ENCODE measurements at places on chromosomes 6 and 20.
A peak's percentile ranks its signal among the peaks of the same experiment; 100 is the strongest.

DNA sequence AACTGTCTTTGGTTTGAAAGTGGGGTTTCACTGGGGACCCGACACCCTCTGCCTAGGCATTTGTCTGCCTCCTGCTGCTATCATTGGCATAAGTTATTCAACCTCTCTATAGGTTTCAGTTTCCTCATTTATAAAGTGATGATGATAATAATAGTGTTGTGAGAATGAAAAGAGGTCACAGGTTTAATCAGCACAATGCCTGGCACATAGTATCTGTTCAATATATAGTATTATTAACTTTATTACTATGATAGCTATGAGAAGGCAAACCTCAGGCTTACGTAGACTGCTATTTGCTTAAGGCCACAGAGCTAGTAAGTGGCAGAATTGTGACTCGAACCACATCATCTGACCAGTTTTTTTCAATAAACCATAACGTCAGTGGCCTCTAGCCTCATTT is 256.8 kb downstream of the CDKAL1 start:
- DNase-seq: no peak

DNA sequence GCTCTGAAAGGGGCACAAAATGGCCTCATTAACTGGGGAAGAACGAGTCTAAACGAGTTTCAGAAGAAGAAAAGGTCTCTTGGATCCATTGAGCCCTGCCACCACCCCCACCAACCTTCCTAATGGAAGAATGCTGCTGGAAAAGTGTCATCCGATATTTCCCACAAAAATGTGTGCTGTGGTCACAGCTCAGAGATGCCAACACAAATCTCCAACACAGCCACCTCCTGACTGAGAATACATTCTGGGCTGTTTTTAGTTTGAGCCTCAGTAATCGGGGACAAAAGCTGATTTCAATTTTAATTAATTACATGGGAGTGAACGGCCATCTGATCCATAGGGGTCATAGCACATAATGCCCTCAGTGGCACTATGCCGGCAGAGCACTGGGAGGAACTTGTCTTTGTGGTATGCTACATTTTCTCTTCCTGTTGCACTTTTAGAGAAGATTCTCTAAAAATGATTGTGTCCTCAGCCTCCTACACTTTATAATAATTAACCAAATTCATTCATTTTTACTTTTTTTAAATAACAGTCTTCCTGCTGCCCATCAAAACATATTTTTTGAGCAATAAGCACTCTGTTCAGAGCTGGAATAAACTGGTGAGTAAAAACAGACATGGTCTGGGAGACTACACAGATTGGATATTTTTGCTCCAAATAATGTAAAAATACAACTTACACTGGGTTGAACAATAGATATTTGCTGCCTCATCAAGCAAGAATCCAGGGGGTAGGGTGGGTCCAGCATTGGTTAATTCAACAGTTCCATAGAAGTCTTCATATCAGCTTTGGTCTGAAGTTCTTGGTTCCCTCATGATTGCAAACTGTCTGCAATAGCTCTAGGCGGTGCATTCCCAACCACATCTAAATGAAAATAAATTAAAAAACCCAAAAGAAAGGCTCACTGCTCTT is 143.6 kb upstream of the TMEM170B start:
- DNase-seq: no peak

GRCh38 chr6:50818673-50819072 is at the start of gene TFAP2B:
Gene TFAP2B (plus strand): TSS chr6:50818871. CDS start chr6:50818892, 21 bp downstream.
- peak; percentile 82 for DNase-seq

- peak; percentile 72 for DNase-seq
These were observed 8.5 kb upstream of the MCM3 start for GRCh38 chr6:52293067-52293466.

DNA sequence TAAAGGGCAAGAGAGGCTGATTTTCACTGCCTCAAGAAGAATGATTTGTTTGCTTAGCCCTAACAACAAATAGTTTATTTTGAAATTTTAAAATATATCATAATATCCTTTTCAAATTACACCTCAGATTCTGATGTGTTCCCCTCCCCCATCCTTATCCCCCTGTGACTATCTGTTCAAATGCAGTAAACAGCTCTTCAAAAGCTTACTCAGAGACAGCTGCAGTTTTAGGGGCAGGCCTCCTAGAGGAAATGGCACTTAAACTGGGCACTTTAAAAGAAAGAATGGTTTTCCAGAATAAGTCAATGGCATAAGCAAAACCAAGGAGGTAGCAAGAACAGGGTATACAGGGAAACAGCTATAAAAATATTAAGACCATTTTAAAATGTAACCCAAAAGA is 118.6 kb upstream of the UST start:
- no peak for DNase-seq

- DNase-seq: no peak
These were observed 96.3 kb upstream of the NEDD9 start for GRCh38 chr6:11328613-11329247.

- DNase-seq: peak; percentile 20
These were observed 598 bp downstream of the HLA-B start for GRCh38 chr6:31356216-31356945.

DNA sequence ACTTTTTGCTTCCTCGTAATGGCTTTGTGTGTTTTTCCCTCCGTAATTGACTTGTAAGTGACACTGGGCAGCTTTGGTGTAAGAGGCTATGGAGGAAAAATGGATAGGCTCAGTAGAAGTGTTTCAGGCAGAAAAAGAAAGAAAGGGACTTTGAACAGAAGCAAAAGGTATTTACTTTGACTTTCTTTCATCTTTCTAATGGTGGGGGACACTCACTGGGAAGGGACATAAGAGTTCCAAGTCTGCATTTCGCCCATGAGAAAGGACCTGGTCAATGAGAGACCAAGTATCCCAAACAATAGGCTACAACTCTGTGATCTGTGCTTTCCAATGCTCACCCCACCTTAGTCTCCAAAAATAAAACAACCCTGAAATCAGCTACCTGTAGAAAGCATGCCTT is 41.6 kb downstream of the NOX3 start:
- no peak for DNase-seq

- no peak for DNase-seq
These were observed 130.3 kb downstream of the OPRM1 start for GRCh38 chr6:154169193-154169847.

GRCh38 chr6:37607944-37608343 is 89.7 kb downstream of the MDGA1 start:
- DNase-seq: peak; percentile 46

DNA sequence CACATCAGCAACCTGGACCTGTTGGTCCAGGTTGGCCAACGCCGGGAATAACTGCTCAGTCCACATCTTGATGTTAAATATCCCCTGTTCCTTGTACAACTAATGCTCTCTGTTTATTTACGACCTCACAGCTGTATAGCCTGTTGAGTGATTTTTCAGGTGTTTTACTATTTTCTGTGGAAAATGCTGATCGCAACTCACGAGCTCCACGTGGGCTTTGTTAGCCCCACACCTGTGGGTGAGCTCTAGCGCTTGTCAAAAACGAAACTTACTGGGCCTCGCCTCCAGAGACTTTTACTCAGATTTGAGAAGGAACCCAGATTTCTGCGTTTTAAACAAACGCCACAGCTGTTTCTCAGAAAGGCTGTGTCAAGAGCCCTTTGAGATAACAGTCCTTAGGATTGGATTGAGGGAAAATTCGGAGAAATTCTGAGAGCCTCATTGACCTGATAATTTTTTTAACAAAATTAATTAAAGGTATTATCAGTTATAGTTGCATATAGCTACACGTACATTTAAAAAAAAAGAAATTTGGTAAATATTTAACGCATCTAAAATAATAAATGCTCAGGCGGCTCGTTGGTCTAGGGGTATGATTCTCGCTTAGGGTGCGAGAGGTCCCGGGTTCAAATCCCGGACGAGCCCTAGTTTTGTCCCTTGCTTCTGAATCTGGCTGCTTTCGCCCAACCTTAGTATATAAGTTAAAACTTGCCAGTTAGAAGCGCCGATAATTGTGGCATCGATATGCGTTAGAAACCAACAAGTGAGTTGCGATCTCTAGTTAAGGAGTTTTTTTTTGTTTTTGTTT is 16.7 kb downstream of the HMGN4 start:
- no peak for DNase-seq

DNA sequence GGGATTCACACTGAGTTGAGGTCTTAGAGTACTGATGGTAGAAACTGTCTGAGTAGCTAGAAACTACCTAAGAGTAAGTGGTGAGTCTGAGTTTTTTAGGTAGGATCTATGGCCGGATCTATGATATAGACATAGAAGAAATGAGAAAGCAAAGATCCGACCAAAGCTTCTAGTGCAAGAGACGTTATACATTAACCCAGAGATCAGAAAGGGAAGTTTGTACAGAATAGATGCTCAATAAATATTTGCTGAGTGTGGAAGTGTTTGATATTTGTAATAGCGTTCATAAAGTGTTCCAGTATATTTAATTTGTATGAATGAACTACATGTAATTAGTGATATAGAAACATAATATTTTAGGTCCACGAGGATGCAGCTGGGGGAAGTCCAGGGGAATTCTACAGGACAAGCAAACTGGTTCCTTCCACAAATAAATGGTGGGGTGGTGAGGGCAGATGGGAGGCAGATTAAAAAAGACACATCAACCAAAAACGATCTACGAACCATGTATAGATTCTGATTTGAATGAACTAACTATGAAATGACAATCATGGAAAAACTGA is 31.9 kb upstream of the JARID2 start:
- no peak for DNase-seq

DNA sequence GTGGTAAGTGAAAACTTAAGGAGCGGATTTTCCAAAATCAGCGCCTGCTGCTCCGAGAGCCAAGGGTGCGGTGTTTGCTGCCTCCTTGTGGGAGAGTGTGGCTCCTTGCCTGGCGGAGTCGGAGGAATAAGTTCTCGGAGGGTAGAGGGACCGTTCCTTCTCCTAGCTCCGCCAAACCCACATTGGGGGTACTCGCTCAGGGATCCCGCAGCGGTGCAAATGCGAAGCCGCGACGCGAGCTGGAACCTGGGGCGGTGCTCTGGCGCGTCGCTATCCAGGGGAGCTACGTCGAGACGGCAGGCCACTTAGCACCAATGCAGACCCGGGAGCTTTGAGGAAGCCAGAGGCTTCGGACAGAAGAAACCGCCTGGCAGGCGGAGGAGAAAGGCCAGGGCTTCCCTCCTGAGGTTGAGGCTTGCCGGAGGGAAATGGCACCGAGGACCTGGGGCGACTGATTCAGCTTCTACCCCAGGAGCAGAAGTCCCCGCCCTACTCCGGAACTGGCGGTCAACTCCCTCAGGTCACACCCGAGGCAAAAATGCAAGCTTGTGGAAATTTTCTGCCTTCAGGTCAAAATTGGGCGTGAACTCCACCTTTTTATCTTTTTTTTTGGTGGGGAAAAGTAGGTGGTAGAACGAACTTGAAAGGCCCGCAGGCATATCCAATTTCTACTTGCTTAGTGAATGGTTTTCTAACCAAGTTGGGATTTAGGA is 5.7 kb upstream of the DDX43 start:
- peak; percentile 56 for DNase-seq

DNA sequence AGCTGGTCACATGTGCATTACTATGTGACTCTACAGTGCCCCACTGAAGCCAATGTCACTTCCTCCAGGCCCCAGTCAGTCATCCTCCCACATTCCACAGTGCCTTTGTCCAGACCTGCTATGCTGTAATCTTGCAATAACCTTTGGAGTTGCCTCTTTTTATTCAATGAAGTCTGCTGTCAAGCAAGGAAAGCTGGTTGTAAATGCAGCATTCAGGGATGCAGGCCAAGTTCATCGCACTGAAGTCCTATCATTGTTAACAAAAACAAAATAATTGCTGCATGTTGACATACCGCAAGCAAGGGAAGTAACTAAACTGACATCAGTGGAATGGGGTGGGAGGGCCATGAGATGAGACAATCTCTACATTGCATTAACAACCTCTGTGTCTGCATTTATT is 131.2 kb upstream of the CDYL start:
- no peak for DNase-seq

DNA sequence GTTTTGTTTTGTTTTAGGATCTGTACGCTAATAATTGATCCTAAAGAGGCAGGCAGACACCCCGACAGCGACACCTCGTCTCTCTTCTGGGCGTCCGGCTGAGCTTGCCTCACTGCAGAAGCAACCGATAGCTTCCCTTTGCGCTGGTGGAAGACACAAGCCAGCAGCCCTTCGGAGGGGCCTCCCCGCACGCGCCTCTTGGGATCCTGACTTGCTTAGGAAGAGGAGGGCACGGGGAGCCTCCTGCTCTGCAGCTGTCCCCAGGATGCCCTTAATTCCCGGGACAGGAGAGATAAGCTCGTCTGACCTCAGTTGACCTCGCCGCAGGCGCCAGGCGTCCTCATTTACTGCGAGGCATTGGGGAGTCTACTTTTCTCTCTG is 94.0 kb downstream of the CD83 start:
- DNase-seq: peak; percentile 61

GRCh38 chr6:2085657-2086056 is 159.7 kb downstream of the GMDS start:
- no peak for DNase-seq

- DNase-seq: no peak
These were observed 7.4 kb downstream of the FAM50B start for GRCh38 chr6:3856576-3856975.

GRCh38 chr6:73309535-73309784 is 44.6 kb downstream of the DPPA5 start:
- DNase-seq: no peak

- no peak for DNase-seq
These were observed 682.8 kb downstream of the KIF16B start for GRCh38 chr20:15890407-15890982.

- DNase-seq: no peak
These were observed 55.0 kb downstream of the BCKDHB start for GRCh38 chr6:80161434-80161833.

DNA sequence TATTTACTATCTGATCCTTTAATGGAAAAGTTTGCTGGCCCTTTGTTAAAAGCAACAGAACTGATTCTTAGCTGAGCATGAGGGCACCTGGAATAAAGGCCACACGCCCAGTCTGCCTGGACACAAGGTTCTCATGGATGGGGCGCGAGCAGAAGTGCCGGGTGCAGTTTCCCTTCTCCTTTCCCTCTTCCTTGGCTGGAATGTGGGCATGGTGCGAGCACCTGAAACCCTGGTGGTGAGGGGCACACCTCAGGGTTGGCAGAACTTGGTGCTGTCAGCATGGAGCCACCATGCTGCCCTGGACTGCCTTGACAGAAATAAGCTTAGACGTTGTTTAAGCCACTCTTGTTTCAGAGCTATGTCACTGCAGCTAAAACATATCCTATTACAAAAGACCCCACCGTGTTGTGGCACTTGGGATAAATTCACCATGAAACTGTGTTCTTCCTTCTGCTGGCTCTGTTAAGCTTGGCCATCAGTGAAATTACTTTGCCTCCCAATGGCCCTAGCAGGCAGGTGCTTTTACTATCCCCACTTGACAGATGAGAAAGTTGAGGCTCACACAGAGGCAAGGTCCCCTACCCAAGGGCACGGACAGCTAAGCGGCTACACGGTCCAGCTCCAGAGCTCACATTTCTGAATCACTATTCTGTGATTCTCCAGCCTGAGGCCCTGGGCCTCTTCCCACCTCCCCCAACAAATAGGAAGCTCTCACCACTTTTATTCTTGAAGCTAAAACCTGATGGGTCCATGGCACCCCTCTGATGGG is 115.9 kb downstream of the PREX1 start:
- no peak for DNase-seq

Data from SK-N-SH (cell line).